ENCODE measurements at places on chromosomes 16 and 17.
A peak's percentile ranks its signal among the peaks of the same experiment; 100 is the strongest.

GRCh38 chr17:61048376-61049106, 351.1 kb upstream of the TBX2 start:
- no peak for DNase-seq

- DNase-seq, result no peak
These were observed 137.6 kb downstream of the RBFOX3 start for GRCh38 chr17:79473111-79473875.

DNA sequence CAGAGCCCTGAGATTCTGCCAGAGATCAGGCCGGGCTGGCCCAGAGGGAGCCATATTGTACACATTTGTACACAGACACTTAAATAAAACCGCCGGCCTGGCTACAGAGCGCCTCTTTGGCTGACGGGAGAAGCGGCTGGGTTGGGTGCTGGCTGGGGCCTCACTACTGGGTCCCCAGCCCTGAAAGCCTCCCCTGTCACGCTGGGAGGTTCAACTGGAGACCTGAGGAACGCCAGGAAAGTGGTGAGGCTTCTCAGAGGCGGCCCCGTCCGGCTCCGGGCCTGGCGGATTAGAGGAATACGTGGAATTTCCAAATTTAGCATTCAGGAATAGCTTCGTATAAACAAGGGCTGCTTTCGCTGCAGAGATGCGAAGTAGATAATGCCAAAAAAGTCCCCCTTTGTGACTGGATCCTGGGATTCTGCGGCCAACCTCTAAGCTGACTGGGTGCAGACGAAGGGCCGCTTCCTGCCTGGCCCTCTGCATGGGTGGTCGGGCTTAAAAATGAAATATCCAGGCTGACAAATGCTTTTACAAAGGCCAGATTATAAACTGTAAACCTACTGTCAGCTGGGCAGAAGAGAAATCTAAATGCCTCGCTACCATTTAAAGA, 252.4 kb downstream of the IRF8 start:
- DNase-seq, result no peak

- peak; percentile 69 for DNase-seq
These were observed 9.4 kb downstream of the CWC25 start for GRCh38 chr17:38815576-38816193.

- peak; percentile 88 for DNase-seq
These were observed 2.5 kb downstream of the VASN start for GRCh38 chr16:4373909-4374742.

- no peak for DNase-seq
These were observed 129.0 kb downstream of the ENGASE start for GRCh38 chr17:79203657-79204056.

DNA sequence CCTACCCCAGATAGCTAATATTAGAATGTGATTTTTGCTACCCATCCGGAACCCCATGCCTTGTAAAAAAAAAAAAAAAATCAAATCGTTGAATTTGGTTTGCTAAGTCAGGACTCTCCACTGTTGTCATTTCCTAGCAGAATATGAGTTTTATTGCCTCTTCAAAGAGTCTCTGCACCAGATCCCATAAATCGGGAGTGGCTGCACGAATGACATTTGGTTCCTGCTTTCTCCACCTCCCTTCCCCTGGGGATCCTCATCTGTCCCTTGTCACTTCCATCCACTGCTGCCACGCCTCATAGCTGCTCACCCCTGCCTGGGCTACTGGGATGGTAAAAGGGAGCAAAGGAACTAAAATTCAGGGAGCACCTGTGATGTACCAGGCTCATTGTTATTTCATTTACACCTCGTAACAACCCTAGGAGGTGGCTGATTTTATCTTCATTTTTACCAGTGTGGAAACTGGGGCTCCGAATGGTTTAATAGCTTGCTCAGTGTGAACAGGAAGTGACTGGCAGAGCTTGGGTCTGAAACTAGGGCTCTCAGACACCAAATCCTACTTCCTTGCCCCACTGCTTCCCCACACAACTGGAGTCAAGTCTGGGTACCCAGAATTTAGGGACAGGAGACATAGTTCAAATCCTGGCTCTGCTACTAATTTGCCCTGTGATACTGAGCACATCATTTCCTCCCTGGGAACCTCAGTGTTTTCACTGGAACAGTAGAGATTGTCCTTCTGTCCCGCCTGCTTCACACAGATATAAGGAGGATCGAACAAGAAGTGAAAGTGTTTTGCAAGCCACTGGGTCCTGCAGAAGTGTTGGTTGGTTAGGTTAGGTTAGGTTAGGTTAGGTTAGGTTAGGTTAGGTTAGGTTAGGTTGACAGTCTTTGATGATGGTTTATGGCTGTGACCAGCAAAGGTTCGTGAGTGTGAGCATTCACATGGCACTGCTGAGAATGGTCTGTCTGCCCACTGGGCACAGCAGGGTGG, 585 bp upstream of the KRT36 start:
- no peak for DNase-seq

Data from AG20443 (cell line).